CD4-positive, CD25-positive, alpha-beta regulatory T cell (primary cell): ENCODE measurements at places on chromosomes 3 and 15. TPM values are rescaled to one million over a fixed set of nuclear protein-coding genes. Genes with fewer than 3 reads are reported as not detected.

DNA sequence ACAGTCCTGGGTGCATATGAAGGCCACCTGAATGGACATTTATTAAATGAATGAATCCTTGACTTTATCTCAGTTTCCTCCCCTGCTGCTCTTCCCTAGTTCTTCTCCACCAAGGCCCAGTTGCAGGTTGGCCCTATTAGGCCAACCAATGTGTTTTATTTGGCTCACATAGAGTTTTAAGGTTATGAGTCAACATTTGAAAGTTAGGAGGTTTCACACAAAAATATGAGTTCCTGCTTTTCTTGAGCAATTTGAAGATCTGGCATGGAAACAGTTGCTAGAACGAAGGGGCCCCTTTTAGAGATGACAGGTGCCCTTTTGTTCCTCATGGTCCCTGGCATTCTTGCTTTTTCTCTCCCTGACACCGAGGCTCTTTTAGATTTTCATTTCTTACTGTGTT, 83.0 kb upstream of the PDZRN3 start:
- no peak for DNase-seq

GRCh38 chr3:157752554-157752953, 249.3 kb upstream of the VEPH1 start:
- no peak for DNase-seq

- no peak for DNase-seq
These were observed 154.4 kb downstream of the EBLN2 start for GRCh38 chr3:73215901-73216300.

GRCh38 chr3:69442771-69443311, 57.0 kb upstream of the FRMD4B start:
- DNase-seq: no peak

- no peak for DNase-seq
These were observed 278.0 kb upstream of the NECTIN3 start for GRCh38 chr3:110793611-110794010.

DNA sequence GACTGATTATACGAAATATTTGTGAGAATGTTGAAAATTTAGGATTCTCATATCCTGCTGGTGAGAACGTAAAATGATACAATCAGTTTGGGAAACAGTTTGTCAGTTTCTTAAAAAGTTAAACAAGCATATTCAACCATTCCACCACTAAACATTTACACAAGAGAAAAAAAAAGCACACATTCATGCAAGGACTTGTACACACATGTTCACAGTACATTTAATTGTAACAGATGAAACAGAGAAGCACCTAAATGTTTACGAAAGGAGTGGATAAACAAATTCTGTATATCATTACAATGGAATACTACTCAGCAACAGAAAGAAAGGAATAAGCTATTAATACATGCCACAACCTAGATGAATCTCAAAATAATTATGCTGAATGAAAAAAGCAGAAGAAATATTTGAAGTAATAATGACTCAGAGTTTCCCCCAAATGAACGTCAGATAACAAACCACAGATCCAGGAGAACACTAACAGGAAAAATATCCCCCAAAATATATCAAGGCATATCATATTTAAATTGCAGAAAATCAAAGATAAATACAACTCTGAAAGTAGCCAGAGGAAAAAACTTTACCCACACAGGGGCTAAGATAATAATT, 14.3 kb downstream of the ANKRD28 start:
- no peak for DNase-seq

DNA sequence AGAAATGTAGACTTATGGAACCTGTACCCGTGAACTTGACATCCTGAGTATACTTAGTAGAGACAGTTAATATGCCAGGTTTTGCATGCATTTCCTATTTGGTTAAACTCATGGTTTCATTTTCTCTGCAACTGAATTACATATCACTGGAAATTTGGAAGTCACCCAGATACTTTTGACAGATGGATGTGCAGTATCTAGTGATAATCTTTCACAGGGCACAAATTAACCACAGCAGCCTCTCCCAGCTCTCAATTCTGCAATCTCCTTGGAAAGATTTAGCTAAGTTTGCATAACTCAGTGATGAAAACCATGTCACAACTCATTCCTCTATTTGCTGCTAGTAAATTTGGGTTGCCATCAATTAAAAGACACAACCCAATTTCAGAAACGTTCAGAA, 162.3 kb upstream of the TPM1 start:
- DNase-seq: no peak

DNA sequence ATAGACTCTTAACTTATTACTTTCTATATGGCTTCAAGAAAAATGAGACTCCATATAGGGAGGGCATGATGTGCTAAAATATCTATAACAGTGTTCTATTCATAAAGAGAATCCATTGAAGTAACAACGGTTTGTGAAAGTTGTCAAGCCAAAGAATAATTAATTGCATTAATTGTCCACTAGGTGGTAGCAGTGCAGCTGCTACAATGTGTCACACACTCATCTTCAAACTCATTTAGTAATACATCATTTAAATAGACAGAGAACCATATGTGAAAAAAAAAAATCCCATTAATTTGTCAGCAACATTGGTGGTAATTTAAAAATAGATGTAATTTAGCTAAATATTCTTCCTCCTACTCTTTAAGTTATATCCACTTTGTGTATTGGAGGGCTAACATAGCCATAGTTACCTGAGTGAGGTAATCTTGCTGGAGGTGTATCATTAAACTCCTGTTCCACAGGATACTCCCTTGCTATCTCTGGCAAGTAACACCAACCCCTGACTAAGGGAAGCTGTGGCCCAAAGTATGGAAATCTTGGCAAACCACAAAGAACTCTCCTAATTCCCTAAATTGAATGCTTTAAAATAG, 3.7 kb upstream of the CPA3 start:
- peak; percentile 53 for DNase-seq

DNA sequence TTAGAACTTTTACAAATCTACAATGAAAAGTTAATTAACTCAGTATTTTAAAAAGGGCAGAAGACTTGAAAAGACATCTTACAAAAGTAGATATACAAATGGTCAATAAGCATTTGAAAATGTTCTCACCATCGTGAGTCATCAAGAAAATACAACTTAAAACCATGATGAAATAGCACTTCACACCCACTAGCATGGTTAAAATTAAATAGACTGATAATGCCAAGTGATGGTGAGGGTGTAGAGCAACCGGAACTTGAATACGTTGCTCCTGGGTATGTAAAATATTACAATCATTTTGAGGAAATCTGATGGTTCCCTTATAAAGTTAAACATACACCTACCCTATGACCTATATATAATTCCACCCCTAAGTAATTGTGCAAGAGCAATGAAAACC, 319.8 kb upstream of the UMPS start:
- no peak for DNase-seq

DNA sequence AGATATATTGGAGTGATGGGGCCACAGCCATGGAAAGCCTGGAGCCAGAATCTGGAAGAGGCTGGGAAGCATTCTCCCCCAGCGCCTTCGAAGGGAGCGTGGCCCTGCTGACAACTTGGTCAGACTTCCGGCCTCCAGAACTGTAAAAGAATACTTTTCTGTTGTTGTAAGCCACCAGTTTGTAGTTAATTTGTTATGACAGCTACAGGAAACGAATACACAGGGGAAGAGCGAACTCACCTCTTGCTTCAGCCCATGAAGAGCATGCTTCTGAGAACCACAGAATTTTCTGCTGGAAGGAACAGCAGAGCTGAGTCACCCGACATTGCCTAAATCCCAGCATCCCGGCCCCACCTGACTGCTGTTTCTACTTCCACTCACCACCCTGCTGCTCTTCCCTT, 501.7 kb downstream of the SHQ1 start:
- peak; percentile 86 for DNase-seq

- no peak for DNase-seq
These were observed 2.7 kb downstream of the RYR3 start for GRCh38 chr15:33313491-33313890.

DNA sequence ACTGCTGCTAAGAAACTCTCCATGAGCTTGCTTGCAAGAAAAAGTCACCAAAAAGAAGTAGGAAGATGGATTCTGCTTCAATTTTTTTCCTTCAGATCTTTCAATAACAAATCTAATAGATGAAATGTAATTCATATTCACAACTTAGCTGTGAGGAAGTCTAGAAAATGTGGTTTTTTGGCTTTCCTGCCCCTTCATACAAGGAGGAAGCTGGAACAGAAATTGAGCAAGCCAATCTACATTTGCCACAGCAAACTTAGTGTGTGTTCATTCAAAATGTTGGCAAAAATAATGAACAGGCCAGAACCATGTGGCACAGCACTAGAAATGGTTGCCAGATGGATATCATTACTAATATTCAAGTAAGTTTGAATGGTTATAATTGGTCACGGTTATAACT, 93.2 kb upstream of the NEDD4 start:
- DNase-seq: no peak

DNA sequence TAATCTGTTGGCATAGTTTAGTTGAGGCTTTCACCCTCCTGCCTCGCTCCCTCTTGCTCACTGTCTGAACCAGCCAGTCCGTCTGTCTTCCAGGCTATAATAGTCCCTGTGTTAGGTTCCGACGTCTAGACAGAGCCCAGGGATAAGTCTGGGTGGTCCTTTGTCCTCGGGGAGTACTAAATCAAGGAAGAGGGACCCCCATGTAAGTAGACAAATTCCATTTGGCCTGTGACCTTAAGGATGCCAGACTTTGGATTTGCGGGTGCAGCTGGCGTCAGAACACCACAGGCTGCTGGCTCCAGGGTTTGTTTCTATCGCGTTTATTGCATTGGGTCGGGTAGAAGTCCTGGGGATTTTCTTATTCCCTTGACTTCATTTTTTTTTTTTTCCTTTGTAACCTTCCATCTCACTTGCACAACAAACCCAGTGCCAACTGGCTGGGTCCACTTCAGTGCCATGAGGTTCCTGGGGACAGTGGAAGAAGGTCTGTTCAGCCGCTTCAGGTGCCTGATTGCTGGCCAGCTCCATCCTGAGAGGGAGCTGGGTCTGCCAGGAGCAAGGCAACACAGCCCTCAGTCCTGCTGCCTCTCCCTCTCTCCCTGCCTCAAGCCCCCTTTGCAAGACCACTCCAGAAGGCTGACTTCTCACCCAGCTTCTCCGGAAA, 95.4 kb upstream of the KLHL25 start:
- DNase-seq: no peak

- DNase-seq: no peak
These were observed 329.1 kb upstream of the SOX2 start for GRCh38 chr3:181382656-181383055.

- no peak for DNase-seq
These were observed 166.1 kb downstream of the LRRK1 start for GRCh38 chr15:101085311-101085700.

DNA sequence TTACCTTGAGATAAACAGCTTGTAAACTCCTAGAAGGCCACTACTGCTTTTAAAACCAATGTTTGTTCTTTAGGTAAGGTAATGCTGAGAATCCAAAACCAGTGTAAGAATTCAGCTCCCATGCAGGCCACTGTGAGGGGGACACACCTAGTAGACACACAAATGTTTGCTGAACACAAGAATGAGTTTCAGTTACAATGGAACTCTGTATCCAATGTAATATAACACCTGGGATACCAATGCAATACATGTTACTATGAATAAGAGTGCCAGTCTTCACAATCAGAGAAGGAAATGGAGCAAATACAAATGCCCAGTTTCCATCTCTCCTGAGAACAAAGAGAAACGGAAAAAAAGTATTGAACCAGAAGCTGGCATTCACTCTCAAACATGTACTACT, 65.9 kb downstream of the IGF2BP2 start:
- DNase-seq: no peak

DNA sequence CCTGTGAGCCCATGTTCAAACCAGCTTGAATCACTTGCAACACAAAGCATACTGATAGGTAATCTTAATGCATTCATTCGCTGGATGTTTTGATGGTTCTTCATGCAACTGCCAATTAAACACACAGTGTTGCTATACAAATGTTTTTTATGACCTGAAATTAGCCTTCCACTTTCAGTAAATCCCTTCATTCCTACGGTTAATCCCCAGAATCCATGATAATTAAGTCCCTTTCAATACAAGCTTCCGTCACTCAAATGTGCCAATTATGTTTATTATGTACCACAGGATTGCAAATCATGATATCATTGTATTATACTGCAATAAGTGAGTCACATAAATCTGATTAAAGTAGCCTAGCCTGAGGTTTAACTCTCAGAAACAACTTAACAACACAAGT, 14.5 kb upstream of the LYZL4 start:
- no peak for DNase-seq

DNA sequence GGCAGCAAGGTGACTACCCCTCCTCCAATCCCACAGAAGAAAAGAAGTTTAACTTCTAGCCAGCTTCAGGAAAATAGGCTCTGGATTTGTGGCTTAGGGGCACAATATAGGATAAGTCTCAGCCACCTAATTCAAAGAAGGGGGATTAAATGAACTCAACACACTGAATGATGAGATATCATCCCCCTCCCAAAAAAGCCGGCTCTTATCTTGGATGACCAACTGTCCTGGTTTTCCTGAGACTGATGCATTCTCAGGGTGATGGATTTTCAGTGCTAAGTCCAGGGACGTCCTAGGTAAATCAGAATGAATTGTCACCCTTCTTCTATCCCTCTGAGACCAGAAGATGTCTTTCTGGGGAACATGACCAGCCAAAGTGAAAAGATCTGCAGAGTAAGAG, 487.0 kb upstream of the PROK2 start:
- no peak for DNase-seq

GRCh38 chr15:24146251-24146650, 459.1 kb upstream of the NDN start:
- no peak for DNase-seq

DNA sequence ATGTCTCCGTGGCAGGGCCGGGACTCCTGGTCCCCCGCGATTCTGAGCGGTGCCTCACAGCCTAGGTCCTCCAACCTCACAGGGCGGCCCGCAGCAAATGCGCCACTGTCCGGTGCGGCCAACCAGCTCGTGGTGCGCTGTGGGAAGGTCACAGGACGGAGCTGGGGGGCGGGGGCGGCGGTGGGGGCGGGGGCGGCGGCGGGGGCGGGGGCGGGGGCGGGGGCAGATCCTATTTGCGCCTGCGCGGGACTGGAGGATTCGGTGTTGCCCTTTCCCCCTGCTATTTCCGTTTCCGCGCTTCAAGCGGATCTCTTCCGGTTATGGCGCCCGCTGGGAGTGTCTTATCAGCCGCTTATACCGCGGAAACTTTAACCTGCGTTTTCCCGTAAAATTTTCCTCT, 106.7 kb upstream of the SNRPN start:
- DNase-seq: peak; percentile 6

DNA sequence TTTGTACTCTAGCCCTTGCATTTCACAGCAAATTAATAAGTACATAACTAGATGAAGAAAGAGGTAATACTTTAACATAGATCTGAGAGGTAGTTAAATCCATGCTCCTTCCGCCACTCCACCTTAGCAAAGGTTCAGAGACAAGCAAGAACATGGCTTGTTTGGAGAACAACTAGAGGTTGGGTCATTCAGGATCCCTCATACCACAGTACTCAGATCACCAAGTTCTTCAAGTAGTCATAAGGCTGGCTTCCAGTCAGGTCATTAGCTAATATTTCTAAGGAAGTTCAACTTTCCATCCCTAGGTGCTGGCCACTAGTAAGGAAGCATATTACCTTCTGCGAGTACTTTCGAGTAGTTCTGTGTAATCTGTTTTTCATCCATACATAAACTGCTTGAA, 44.1 kb downstream of the CD200R1 start:
- DNase-seq: no peak

The IGSF10 gene
- total RNA-seq: not detected

The SLC9A9 gene
- total RNA-seq: 47.6 TPM

The GASK1A gene
- total RNA-seq: not detected

The SLC7A14 gene
- total RNA-seq: not detected

The AHSG gene
- not detected for total RNA-seq

The FAN1 gene
- 10.6 TPM for total RNA-seq

The FOXL2 gene
- not detected for total RNA-seq

The SLC12A1 gene
- total RNA-seq: not detected

The ADAMTS17 gene
- 8.2 TPM for total RNA-seq

The GNAT1 gene
- total RNA-seq: not detected

The MRAS gene
- total RNA-seq: not detected

The CMTM8 gene
- total RNA-seq: 6.0 TPM

The ROPN1 gene
- not detected for total RNA-seq

The RBP2 gene
- not detected for total RNA-seq
